GM23338 (cell line): ENCODE measurements at places on chromosomes 4 and X.

DNA sequence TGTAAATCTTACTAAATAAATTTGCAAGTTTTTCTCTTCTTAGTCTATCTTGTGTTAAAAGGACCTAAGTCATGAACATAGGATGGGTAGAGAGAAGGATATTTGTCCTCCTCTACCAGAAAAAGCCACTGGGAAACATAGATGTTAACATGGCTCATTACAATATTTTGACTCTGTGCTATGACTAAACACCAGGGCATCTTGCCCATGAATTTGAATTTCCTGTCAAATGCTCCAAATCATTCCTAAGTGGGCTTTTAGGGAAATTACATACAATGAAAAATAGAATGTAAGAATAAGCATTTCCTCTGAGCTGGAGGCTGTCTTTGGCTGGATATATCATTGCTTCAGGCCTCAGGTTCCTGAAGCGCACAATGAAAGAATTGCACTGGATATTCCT is 39.1 kb downstream of the ANOS1 start:
- no peak for DNase-seq

- no peak for DNase-seq
Observed at GRCh38 chrX:30898886-30899285, 9.8 kb upstream of the TAB3 start.

DNA sequence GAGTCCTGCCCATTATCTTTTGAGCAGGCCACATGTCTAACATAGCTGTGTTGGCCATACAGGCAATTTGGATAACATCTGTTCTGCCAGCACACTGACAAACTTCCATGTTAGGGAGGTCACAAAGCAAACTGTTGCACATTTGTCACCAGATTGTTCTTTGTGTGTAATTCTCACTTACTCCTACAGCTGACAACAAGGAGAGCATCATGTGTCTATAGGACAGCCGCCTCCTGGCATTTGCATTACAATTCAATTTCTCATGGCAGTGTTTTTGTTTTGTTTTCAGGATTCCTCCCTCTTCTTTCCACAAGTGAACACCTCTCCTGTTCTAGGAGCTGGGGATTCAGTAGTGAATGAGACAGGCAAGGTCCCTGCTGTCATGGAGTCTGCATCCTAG is 94.3 kb upstream of the LEF1 start:
- DNase-seq: no peak

- DNase-seq: no peak
Observed at GRCh38 chrX:102610905-102611304, 11.6 kb downstream of the ARMCX5 start.

DNA sequence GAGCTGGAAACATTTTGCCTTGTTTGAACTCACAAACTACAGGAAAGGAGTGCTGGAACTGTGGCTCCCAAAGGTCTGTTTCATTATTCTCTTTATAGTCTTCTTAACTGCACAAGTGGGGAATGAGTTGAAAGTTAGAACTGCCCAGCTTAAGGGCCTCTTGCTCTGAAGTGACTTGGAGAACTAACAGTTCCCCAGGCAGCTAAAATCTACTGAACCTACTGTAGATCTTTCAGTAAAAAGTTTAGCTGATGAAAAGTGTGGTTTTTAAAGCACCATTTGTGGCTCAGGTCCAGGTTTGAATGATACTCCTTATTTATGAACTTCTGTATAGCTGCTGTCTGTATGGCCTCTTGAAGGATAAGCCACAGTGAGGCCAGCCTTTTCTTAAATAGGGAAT is 353.8 kb downstream of the MAPK10 start:
- DNase-seq: no peak

GRCh38 chr4:159239629-159240028 is 136.8 kb downstream of the RAPGEF2 start:
- DNase-seq: no peak

DNA sequence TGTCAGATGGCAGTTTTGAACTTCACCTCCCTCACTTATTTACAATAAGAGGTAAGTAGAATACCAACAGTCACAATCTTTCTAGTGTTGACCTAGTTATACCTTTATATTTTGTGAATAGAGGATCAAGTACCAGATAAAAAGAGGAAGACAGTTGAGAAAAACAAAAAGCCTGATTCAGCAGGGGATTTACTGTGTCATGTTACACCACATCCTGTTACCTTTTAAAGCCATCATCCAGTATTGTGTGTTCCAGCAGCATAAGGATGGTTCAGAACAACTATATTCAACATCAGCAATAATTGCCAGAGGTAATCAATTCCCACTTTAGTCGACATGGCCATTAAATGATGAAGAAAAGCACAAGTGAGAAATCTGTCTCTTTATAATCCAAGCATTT is 21.3 kb upstream of the CXCL6 start:
- DNase-seq: no peak
